Fibroblast of the conjunctiva (primary cell): ENCODE measurements at places on chromosomes 12 and 14.
A peak's percentile ranks its signal among the peaks of the same experiment; 100 is the strongest.

DNA sequence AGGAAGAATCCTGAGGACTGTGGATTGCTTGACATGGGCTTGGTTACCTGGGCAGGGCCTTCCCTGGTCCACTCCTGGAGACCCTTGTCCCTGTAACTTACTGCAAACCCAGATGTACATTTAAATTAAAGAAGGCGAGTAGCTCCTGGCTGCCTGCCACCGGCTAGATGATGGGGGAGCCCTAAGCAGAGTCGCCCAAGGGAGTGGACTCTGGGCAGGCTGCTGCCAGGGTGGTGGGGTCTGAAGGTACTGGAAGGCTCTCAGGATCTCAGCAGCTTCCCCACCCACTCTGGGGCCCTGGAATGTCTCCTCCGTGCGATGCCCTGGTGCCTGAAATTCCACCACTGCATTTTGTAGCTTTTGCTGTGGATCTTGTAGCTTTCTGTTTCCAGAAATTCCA, 74.7 kb downstream of the FBXL14 start:
- no peak for DNase-seq

GRCh38 chr12:98698603-98699463, 53.7 kb downstream of the APAF1 start:
- DNase-seq = peak; percentile 57

DNA sequence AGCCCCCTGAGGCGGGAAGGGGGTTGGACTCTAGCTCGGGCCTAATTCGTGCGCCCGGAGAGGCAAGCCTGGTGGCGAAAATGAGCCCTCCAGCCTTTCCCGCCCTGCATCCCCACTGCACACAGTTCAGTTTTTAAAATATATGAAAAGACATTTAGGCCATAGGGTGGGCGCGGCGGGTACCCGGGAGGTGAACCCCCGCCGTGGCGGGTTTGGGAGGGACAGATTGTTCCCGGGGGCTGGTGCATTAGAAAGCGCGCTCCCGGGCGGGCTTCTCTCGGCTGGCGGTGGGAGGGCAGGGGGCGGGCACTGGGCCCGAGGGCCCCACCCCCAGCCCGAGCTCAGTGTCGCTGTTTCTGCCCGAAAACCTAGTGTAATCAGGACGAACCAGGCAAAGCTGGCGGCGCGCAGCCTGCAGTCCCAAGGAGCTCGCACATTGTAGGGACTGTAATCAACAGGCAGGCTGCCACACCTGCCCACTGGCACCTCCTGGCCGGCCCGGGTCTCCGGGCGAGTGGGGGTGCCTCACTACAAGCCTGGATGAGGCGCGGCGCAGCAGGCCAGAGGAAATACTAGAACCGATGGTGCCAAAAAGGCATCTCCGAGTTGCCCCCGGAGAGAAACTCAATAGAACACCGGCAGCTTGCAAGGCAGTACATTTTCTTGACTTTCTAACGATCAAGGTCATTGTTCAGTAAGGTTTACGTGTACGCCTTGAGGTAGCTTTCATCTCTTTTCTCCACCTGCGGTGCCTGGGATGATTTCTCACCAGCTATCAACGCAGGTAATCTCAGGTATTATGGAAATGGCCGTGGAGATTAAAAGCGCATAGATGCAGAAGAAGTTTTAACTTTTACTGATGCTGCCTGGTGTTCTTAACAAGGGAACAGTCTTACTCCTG, 764 bp upstream of the SPTB start:
- no peak for DNase-seq

GRCh38 chr14:47262801-47263200, 412.6 kb downstream of the MDGA2 start:
- DNase-seq = no peak

GRCh38 chr14:33454707-33455106, 496.2 kb downstream of the EGLN3 start:
- no peak for DNase-seq

DNA sequence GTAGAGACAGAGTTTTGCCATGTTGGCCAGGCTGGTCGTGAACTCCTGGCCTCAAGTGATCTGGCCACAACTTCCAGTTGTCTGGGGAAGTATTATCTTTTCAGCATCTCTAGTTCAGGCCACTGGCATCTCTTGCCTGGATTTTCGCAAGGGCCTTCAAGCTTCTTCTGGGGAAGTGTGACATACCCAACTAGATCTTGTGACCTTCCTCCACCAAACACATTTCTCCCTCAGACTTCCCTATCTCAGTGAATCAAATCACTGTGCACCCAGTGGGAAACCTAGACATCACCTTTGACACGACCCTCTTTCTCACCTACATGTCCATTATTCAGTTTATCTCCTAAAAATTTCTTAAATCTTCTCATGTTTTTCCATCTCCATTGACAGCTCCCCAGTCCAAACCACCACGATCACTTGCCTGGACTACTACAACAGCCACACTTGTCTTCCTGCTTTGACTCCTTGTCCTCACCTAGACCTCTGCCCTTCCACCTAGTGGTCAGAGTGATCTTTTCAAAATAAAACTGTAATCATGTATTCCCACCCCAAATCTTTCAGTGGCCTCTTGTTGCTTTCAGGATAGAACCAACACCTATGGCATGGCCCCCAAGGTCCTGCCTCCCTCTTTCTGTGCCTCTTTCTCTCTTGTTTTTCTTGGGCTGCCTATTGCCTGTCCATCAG, 3.3 kb downstream of the EEF1AKMT3 start:
- no peak for DNase-seq

DNA sequence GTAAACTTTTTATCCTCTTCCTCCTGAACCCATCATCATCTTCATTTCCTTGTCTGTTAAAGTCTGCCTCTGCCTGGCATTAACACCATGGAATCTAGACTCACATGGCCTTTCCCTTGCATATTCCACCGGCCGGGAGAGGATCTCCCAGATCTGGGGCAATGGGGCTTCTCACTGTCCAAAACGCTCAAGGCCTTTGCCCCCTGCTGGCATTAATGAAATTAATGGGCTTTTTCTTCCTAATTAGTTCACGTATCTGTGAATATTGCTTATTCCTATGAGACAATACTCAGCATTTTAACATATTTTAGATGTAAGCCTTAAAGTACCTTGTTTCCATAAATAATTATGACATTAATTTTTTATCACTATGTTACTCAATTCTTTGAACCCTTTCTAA, 42.9 kb upstream of the CAPRIN2 start:
- DNase-seq = no peak

- DNase-seq = no peak
These were observed 510.7 kb downstream of the C12orf50 start for GRCh38 chr12:87518481-87518880.

- DNase-seq = no peak
These were observed 446.1 kb downstream of the ZFP36L1 start for GRCh38 chr14:68346556-68347343.

DNA sequence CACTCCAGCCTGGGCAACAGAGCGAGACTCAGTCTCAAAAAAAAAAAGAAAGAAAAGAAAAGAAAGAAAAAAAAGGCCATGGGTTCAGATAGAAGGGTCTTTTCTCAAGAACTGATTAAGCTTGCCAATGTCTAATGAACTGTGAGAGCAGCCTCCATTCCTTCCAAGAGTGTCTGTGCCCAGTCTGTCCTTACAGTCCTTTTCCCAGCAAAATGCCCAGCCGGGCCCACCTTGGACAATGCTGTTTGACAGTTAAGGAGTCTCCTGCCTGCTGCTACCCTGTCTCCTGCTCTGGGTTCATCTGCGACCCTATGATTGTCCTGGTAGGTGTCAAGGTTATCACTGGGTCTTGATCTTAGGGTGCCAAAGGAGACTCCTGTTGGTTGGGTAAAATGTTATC, 21.4 kb downstream of the SYNE3 start:
- DNase-seq = no peak

DNA sequence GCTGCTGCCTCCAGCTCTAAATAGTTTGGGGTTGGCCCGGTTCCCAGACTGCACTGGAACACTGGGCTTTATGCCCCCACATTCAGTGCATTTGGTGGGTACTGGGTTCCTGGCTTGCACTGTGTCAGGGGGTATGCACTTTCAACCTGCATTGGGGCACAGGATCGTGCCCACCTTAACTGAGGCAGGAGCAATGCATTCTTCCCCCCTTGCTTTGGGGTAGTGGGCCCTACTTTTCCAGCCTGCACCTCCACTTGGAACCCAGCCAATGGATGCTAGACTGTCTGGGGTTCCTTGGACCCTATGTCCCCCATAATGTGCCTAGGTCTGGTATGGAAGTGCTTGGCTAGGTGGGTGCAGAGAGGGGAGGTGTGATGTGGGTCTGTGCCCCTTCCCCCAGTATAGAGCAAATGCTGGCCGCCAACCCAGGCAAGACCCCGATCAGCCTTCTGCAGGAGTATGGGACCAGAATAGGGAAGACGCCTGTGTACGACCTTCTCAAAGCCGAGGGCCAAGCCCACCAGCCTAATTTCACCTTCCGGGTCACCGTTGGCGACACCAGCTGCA, 615 bp downstream of the TARBP2 start:
- no peak for DNase-seq

DNA sequence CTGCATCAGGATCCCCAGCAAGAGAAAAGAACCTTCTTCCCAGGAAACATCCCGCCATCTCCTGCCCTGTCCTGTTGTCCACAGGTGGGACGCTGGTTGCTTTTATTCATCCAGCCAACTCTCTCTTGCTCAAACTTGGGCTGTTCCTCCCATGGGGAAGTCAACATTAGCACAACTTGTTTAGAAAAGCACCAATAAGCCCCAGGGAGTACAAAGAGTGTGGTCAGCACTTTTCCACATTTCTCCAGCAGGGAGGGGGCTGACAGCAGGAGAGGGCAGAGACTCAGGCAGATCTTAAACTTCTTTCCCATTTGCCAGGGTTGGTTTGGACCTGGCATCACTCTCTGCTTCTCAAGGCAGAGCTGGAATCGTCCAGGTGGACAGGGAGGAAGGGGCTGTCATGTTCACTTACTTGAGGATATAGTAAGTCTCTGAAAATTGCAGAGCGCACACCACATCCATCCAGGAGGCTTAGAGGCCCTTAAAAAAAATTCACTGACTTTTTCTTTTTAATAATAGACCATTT, 74.9 kb downstream of the RBM19 start:
- no peak for DNase-seq

- DNase-seq = no peak
These were observed 802 bp downstream of the SUSD6 start for GRCh38 chr14:69612014-69612782.

GRCh38 chr14:81834308-81834707, 300.7 kb upstream of the SEL1L start:
- no peak for DNase-seq

- DNase-seq = peak; percentile 71
These were observed 31.5 kb downstream of the EPS8 start for GRCh38 chr12:15757553-15758255.

- DNase-seq = no peak
These were observed 29.1 kb downstream of the CHST11 start for GRCh38 chr12:104485651-104486362.

DNA sequence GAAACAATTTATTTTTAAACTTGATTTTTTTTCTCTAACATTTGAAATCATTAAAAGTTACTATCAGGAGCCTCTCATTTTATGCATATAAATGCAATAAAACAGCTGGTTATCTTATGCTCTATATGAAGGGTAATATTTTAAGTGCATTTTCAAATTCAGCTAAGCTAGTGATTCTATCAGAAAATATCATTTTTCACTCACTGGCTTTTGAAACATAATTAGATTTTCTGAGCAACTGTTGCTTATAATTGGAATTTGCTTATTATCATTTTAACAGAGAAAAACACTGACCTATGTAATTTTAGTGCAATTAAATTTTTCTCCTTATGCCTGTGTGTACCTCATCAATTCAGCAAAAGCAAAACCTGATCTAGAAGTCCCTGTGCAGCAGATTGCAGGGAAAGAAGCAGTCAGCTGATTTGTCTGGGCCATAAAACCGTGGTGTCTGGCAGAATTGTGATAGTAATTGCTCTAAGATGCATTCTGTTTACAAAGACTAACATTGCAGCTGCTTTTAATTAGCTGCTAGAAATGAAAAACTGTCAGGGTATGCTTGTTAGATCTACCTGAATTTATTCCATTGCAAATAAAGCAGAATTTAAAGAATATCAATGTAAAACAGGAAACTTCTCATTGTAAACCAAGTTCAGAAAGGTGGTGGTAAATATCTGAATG, 75.0 kb downstream of the BICD1 start:
- peak; percentile 3 for DNase-seq

DNA sequence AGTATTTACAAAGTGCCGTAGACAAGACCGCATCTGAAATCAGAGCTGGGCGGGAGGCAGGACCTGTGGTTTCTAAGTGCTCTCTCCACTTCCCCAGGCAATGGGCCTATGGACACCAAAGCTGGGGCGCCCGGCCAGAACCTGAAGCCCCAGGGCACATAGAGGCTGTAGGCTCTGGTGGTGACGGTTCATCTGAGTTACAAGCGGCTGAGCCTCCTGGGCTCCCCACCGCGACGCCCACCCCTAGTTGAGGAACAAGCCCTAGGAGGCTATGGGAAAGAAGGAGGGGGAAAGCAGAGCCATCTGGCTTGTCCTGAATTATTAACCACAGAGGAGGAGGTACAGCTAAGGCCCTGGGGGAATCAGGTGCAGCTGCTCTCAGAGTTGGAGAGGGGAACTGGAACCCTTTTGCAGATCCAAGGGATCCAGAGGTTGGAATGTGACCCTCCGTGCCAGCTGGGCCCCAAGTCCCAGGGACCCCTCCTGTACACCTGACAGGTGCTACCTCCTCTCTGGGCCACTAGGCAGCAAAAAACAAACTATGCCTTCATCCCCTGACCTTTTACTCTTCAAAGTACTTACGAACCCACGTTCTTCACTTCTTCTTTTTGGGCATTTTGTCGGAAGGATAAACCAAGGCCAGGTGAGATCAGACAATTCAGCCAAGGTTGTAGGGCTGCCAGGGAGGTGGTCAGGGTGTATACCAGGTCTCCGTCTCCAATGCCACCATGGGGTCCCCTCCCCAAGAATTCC, 77.2 kb downstream of the ARL6IP4 start:
- no peak for DNase-seq

DNA sequence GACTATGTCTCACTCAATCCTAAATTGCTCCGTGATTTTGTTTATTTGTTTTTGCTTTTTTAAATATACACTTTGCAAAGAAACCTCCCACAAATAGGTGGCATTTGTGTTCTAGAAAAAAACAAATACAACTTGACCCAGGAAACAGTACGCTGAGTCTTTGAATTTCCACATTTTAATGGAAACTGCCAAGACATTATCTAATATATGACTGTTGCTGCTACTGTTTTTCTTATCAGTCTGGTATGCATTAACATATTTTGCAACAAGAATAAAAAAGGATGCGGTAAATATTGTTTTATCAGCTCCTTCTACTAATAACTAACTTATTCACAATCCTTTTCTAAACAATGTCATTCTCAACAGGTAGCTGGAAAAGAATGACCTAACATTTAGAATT, 187.4 kb downstream of the LRIG3 start:
- no peak for DNase-seq

- DNase-seq = no peak
These were observed 95.8 kb downstream of the DICER1 start for GRCh38 chr14:95061317-95062093.

- DNase-seq = no peak
These were observed 8.1 kb upstream of the CYP46A1 start for GRCh38 chr14:99675951-99676350.

DNA sequence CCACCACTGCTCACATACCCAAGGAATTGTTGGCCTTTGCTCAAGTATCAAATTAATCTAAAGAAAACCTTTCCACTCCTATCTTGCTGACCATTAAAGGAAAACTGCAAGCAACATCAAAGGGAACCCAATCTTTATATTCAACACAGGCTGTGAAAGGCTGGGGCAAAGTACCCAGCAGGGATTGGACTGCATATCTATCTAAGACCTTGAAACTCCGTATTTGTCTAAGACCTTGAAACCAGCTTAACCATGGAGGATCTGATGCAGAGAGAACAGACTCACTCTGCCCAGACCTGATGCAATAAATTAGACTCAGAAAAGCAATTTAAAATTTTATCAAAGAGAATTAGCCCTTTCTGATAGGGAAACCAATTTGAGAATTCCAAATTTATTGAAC, 102.2 kb downstream of the DIO2 start:
- no peak for DNase-seq

GRCh38 chr12:83042441-83043200, 355.9 kb downstream of the TMTC2 start:
- no peak for DNase-seq
